ENCODE measurements at places on chromosomes 4 and X.

DNA sequence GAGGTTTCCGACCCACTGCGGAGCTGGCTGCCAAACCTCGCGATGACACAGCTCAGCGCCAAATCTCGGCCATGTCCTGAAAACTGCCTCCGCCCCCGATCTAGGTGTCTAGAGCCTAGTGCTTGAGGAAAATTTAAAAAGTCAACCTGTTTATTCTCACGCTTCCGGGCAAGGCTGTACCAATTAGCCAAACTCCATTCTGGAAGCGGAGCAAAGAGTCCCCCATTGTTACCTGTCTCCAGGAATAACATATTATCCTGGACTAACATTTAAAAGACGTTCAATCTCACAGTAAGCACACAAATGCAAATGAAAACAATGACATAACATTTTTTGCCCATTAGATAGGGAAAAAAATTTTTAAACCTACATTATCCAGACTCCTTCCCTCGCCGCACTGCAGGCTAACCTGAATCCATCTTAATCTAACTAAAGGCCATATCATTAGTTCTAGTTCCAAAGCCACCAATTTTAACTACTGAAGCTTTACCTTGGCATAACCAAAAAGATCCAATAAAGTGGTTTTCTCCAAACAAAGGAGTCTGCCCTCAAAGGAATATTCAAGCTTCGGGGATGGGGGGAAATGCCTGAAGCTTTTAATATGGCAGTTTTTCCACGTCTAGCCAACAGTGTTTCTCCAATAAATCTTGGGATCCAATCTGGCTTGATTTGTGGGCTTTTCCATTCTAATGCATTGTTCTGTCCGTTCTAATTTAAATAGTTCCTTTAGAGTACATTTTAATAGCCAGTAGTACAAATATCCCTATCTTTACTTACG, 1.9 kb downstream of the HUWE1 start:
- DNase-seq: no peak

DNA sequence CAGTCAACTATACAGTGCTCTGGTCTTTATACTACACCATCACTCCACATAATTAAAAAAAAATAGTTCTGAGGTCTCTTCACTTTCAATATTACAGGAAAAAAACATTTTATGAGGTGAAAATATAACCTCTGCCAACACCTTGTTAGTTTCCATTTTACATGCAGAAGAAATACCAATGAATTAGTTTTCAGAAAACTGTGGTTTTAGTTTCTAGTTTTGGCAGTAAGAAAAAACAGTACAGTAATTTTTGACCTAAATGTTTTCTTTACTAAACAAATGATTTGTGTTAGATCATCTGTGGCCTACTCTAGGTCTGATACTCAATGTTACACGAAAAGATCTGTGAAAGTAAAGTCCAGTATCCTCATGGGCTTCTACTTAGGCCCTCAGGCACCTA, 10.0 kb downstream of the SULT1E1 start:
- no peak for DNase-seq

DNA sequence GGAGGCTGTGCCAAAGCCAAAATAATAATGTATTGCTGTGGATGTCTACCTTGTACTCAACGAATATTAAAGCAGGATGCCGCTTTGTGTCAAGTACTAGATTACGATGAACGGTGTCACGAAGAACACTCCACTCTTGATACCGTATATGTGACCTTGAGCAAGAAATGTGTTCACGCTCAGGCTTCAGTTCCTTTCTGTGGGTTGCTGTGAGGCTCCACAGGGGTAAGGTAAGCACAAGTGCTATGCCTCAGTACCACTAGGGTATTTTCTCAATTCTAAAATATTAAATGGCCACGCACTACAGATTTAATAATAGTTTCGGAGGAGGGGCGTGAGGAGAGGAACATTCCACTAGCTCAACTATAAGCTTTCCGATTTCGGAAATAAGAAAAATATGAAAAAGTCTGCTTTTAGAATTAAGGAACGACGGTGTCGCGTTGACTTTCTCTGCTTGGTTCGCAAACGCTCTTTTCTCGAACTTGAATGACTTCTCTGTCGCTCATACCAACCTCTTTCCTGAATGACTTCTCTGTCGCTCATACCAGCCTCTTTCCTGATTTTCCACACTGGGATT, 607 bp upstream of the SCOC start:
- no peak for DNase-seq

DNA sequence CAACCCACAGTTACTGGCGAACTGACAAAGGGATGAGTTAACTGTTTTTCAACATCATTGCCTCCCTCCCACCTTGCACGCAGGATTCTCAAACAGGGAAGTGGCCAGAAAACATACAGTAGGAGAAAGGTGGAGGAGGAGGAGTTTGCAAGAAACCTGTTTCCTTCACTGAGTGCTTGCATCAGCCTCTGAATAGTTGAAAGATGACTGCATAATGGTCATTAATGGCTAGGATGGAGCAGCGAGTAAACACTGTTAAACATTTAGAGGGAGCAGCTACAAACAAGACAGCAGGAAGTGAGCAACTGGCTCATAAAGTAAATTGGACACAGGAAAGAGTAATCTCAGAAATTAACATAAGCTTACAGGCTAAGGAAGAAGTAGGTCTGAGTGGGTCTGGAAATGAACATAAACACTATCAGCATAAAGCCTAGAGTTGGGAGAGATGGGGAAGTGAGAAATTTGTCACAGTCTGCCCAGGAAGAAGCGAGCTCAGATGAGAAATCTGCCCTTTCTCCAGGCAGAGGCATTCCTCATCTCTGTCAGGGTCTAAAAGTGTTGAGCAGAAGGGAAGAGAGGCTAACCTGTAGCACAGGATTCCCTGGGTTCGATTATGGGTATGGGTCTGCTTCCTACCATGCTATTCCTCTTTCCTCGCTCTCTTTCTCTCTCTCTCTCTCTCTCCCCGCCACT, 38.6 kb downstream of the TRPC5OS start:
- peak; percentile 0 for DNase-seq

- DNase-seq: no peak
Observed at GRCh38 chr4:41408150-41408549, 129.8 kb upstream of the LIMCH1 start.

DNA sequence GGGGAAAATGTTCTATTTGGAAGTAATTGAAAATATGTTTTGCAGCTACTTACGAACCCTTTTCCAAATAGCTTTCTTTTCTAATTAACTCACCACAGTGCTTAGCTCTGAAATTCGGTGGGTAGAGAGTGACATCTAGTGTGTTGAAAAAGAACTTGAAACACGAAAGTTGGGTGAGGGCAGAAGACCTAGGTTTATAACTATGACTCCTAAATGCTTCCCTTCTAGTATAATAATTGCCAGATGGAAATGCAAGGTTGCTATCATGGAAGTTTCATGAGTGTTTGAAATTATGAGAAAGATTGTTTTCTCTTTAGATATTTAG, 77.3 kb upstream of the NOCT start:
- peak; percentile 24 for DNase-seq

- DNase-seq: no peak
Observed at GRCh38 chrX:11665168-11666111, at the start of gene ARHGAP6. TSS of gene ARHGAP6 (minus strand) at chrX:11665920. CDS start at chrX:11664828, 1,092 bp downstream.

- DNase-seq: no peak
Observed at GRCh38 chrX:16953606-16954211, 7.3 kb downstream of the REPS2 start.

DNA sequence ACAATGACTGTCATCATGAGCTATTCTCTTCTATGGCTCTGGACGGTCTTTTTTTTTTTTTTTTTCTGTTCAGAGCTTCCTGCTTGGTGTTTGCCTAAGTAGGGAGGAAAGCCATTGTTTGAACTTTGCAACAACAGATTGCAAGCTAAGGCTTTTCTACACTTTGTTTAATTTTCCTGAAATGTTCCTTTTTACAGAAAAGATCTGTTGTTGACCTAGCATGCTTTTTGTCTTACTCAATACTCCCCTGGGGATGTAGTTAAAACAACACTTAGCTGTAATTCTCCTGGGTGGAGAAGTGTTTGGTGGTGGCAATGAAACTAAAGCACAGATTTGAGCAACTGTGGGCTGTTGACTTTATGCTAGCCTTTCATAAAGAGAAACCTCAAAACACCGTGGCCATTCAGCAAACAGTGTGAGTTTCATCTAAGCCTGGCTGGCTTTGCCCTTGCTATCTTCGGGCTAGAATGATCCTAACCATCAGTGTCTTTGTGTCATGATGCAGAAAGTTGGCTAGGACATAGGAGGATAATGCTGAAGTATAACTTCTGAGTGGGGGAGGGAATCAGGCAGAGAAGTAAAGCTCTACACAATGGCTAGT, 110.5 kb downstream of the ANXA3 start:
- DNase-seq: no peak

- DNase-seq: no peak
Observed at GRCh38 chr4:74258963-74259362, 49.3 kb upstream of the EPGN start.

DNA sequence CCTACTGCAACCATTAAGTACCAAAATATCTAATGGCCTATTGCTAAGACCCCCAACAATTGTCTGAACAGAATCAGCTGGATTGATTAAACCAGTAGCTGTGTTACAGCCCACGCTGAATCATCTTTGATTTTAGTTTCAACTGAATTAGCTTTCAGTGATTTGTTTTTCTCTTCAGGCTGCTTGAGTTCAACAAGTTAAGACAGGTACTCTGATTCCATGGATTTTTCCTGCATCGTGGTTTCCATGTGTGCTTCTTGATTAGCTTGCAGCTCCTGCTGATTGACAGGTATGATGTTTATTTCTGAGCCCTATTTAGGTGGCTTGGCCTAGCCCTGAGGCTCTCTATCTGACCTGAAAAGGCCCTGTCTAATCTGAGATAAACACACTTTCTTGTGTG, 91.3 kb downstream of the GUCY2F start:
- DNase-seq: no peak

- DNase-seq: peak; percentile 61
Observed at GRCh38 chr4:26206339-26206738, 114.5 kb upstream of the RBPJ start.

GRCh38 chr4:13484749-13485221, 645 bp upstream of the RAB28 start:
- no peak for DNase-seq

- no peak for DNase-seq
Observed at GRCh38 chr4:28482580-28483270, 1622.1 kb downstream of the STIM2 start.

DNA sequence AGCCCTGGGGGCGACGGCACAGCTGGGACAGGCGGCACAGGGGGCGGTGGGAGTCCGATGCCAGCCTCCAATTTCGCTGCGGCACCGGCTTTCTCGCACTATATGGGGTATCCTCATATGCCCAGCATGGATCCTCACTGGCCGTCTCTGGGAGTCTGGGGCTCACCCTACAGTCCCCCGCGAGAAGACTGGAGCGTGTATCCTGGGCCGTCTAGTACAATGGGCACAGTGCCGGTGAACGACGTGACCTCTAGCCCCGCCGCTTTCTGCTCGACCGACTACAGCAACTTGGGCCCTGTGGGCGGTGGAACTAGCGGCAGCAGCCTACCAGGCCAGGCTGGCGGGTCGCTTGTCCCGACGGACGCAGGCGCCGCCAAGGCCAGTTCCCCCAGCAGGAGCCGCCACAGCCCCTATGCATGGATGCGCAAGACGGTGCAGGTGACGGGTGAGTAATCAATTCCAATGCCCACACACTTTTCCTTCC, 500 bp downstream of the CDX4 start:
- no peak for DNase-seq

GRCh38 chr4:14023036-14023435, 395.5 kb upstream of the BOD1L1 start:
- no peak for DNase-seq

GRCh38 chr4:5973033-5973432, 45.2 kb downstream of the C4orf50 start:
- no peak for DNase-seq

DNA sequence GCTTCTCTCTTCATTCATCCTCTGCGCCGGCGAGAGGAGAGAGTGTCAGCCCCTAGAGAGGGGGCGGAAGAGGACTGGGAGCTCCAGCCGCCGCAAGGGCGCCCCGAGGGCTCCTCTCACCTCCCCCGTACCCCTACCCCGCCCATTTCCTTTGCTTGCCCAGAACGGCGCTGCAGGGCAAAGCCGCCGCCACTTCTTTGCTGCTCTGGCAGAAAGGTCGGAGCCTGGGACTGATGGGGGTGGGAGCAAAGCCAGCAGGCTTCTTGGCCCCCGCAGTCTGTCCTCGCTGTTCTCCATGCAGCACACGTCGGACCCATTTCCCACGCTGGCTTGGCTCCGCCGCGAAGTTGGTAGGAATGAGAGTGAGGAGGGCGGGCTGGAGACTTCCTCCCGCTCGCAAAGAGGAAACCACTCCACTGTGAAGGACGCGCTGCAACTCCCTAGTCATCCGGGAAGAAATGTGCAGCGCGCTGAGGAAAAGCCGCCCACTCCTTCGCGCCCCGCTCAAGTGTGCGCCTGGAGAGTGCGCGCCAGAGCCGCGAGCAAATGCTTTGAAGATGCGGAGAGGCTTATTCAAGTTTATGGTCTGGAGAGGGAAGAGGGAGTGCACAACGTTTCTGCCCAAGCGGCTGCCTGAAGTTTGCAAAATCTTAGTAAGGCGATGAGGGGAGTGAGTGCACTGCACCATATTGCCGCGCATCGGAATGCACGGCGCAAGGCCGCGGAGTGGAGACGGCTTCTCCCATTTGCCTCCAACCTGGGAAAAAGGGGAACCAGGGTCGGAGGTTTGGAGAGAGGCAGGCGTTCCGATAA, 2.8 kb upstream of the PCDH7 start:
- DNase-seq: peak; percentile 32

GRCh38 chr4:151035911-151036310, 20.8 kb upstream of the LRBA start:
- no peak for DNase-seq

DNA sequence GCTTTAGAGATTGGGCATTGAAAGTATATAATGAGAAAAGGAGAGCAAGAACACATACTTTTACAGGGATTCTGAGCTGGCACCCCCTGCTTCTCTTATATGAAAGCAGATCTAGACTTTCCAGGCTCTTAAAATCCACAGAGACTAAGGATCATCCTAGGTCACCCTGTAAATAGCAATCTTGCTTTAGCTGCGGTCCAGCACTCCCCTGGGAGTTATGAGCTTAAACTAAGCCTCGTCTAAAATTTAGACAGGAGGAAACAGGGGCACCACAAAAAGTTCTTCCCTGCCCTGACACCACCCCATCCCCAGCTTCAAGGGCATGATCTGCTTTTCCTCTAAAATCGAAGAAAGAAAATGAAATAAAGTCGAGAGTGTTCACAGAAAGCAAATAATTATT, 143.3 kb upstream of the KCNIP4 start:
- no peak for DNase-seq

GRCh38 chr4:24601121-24601520, 16.8 kb upstream of the DHX15 start:
- DNase-seq: no peak

GRCh38 chr4:101345596-101346350, 1.6 kb downstream of the PPP3CA start:
- no peak for DNase-seq

GRCh38 chrX:56765811-56766553, 36.9 kb downstream of the NBDY start:
- no peak for DNase-seq

DNA sequence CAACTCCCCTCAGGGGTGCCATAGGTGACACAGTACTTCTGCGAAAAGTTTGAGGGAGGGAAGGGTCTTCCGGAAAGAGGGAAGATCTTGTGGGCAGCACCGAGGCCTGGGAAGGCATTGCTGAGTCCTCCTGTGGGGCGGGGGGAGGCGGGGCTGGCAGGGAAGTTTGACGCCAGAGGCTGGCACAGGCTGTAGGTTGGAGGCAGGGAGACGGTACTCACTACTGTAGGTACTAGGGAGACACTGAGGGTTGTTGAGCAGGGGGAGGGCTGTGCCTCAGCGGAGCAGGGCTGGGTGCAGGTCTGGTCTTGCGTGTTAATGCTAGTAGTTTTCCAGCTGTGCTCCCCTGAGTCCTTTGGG, 23.3 kb upstream of the PSAPL1 start:
- DNase-seq: no peak

- no peak for DNase-seq
Observed at GRCh38 chr4:17173300-17173699, 274.9 kb upstream of the LDB2 start.

GRCh38 chrX:8721536-8721935, 10.4 kb downstream of the ANOS1 start:
- DNase-seq: no peak

Data from fibroblast of skin of left quadriceps (primary cell).